Fibroblast of skin of right quadriceps (primary cell): ENCODE measurements at places on chromosomes 5 and 9.

- peak; percentile 39 for DNase-seq
Observed at GRCh38 chr9:94472806-94473360, 82.0 kb upstream of the PCAT7 start.

DNA sequence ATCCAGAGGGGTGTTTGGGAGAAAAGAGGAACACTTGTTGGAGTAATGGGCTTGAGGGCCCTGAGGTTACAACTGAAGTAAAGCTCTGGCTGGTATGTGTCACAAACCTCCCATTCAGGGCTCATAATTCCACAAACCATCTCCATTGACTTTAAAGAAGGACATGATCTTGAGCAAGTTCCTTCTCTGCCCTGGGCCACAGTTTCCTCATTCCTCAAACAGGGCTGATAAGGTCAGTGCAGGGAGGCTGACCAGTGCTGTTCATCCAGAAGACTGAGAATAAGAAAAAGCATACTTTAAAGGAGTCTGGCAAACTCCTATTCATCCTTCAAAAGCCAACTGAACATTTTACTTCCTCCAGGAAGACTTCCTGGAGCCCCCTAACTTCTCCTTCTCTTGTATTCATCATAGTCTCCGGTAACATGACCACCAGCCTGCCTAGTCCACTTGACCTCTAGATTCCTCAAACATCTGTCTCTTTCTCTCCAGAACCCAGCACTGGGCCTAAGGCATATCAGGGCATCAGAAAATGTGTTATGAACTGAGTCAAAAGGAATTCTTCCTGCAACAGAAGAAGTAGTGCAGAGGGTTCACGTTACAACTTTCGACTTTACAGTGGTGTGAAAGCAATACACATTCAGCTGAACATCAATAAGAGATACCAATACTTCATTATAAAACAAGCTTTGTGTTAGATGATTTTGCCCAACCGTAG lies 20.7 kb upstream of the PTPN3 start:
- no peak for DNase-seq

- no peak for DNase-seq
Observed at GRCh38 chr5:143575286-143575685, 171.8 kb upstream of the NR3C1 start.

GRCh38 chr9:94656200-94656599 lies 16.9 kb upstream of the FBP1 start:
- DNase-seq: no peak

- DNase-seq: no peak
Observed at GRCh38 chr5:181173027-181173419, 25.6 kb downstream of the OR2V2 start.

DNA sequence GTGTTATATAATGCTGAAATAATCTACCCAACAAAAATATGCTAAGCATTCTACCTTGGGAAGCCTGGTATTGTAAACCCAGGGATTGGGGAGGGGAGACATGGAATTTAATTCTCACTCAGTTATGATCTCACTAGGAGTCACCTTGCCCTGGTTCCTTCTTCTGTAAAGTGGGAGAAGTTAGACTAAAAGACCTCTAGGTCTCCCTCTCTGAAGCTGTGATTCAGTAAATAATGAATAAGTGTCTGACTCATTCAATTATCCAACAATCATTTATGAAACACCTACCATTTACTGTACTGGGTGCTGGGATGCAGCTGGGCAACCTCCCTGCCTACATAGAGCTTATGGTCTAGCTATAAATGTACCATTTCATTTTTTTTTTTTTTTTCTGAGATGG lies 20.2 kb upstream of the SPARC start:
- peak; percentile 49 for DNase-seq

GRCh38 chr5:165086465-165086864 lies 1581.0 kb downstream of the MAT2B start:
- no peak for DNase-seq

DNA sequence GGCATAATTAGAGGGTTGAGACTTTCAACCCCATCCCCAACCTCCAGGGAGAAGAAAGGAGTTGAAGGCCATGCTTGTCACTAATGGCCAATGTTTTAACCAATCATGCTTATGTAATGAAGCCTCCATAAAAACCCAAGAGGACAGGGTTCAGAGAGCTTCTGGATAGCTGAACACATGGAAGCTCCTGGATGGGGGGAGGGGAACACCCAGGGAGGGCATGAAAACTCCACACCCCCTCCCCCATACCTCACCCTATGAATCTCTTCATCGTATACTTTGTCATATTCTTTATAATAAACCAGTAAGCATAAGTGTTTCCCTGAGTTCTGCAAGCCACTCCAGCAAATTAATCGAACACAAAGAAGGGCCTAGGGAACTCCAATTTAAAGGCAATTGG lies 81.7 kb downstream of the ALDH7A1 start:
- no peak for DNase-seq

DNA sequence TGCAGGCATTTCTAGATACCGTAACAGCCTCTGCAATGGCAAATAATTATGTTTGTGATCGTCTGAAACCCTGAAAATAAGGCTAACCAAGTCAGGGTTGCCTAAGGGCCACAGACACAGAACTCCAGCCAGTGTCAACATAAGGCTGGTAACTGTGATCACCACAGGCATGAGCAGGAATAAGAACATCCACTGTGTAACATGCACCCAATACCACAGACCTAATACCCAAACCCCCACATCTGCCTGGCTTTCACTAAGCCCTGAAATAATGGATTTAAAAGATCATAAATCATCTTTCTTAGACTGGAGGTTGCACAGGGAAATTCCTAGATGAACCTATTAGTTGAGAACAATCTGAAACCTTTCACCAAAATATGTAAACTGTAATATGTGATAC lies 394.5 kb downstream of the NFIB start:
- no peak for DNase-seq

DNA sequence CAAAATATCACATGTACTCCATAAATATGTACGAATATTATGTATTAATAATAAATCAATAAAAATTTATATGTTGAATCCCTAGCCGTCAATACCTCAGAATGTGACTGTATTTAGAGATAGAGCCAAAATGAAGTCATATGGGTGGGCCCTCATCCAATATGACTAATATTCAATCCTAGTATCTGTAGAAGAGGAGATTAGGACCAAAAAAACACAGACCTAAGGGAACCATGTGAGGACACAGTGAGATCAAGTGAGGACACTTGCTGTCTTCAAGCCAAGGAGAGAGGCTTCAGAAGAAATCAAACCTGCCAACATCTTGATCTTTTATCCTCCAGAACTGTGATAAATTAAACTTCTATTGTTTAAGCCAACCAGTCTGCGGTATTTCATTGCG lies 3.7 kb upstream of the AMACR start:
- DNase-seq: no peak

DNA sequence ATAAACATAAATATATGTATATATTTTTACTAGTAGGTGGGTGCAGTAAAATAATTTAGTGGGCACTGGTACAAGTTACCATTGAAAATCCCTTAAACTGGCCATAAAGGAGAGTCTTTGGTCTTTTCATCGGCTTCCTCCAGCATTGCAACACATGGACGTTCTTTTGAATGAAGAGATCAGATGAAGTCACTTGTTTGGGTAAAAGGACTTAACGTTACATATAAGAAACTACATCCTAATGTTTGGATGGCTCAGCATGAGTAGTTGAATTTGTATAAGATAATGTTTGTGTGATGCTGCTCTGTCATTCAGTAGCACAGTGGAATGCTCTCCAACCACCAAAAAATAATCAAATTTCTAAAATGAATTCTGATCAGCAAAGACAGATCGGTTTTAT lies 31.6 kb downstream of the AFAP1L1 start:
- DNase-seq: no peak

DNA sequence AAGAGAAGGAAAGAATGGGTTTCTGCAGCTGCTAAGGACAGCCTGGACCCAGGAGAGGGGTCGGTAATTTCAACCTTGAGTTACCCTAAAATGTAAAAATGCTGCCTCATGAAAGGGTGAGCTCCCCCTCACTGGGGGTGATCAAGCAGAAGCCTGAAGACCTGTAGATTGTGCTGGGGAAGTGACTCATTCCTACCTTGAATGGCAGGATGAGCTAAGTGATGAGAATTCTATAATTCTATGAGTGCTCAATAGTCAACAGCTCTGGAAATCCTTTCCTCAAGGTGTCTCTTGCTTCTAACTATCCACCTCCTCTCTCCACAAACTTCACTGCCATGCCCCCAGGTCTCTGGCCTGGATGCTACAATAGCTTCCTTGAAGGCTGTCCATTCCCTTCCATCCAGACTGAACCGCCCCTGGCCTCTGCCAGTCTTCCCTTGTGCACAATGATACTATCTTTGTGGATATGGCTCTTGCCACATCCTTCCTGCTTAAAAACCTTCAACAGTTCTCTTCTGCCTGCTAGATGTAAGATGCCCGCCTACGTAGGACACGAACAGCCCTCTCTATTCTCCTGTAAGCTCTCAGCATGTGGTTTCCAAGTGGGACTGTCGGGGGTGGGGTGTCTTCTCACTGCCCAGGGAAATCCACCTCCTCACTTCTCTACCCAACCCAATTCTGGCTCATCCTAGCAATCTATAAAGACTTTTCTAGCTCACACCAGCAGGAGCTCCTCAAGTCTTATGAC lies 50.6 kb downstream of the PTPN3 start:
- DNase-seq: no peak

DNA sequence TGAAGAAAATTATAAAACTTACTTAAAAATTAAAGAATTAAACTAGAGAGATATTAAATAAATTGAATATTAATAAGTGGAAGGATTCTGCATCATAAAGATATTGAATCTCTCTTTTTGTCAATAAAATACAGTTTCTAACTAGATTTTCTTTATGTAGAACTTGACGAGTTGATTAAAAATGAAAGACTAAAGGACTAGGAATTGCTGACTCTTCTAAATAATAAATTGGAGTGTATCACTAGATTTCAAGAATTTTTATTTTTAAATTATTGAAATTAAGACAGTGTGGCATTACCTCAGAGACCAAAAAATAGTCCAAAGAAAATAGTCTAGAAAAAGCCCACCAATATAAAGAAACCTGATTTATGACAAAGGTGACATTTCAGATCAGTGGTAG lies 492.4 kb downstream of the CETN3 start:
- DNase-seq: no peak

DNA sequence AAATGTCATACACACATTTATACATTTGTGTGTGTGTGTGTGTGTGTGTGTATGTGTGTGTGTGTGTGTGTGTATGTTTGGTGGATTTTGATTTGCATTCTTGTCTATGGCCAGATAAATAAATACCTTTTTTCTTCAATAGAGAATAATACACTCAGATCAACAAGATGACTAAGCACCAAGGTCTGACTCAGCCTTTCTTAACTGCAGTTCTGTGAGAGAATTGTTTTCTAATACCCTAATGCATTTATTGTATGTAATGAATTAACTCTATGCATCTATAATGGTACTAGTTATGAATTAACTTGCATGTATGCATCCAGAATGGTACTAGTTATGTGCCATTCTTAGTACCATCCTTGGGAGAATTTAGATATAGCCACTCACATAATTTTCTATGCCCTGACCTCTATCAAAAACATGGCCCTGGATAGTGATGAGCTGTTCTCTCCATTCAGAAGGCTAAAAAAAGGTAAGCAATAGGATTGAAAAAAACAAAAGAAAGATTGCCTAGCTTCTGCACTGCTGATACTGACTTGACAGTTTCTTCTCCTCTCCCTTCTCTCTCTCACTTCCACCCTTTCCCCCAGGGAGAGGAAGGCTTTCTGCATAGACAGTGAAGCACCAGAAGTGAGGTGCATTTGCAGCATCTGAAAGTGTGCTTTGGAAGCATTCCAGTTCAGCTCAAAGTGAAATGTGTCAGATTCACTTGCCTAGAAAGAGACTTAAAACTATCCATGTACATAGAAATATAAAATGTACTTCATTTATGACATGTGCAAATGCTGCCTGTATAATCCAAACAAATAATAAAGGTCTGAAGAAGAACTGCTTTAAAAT lies 55.1 kb upstream of the CCDC112 start:
- DNase-seq: peak; percentile 45

GRCh38 chr9:117875886-117876285 lies 171.7 kb downstream of the TLR4 start:
- no peak for DNase-seq

GRCh38 chr9:124869986-124870560 lies 8.1 kb downstream of the ARPC5L start:
- peak; percentile 54 for DNase-seq

DNA sequence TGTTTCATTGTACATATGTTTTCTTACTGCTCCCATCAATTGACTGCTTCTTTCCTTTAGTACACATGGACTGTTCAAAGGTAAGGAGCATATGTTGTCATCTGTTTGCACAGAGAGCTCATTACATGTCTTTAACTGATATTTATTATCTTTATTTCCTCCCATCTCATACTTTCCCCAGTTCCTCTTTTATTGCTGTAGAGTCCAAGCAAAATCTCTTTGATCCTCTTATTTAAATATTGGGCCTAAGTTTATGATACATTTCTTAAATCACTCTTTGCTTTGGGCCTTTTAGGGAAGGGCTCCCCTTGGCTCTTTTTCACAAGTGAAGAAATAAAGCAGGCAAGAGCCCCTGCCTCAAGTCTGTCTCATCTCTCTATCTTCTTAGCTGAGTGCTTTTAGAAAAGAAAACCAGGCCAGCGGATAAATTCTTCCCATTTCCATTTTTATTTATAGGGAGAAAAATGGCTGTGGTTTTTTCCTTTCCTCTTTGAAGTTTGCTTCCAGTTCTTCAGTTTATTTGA lies 152.4 kb downstream of the DOCK2 start:
- DNase-seq: no peak

- DNase-seq: no peak
Observed at GRCh38 chr5:75320371-75320770, 16.6 kb upstream of the HMGCR start.

GRCh38 chr9:20187318-20187717 lies 398.5 kb upstream of the SLC24A2 start:
- no peak for DNase-seq

DNA sequence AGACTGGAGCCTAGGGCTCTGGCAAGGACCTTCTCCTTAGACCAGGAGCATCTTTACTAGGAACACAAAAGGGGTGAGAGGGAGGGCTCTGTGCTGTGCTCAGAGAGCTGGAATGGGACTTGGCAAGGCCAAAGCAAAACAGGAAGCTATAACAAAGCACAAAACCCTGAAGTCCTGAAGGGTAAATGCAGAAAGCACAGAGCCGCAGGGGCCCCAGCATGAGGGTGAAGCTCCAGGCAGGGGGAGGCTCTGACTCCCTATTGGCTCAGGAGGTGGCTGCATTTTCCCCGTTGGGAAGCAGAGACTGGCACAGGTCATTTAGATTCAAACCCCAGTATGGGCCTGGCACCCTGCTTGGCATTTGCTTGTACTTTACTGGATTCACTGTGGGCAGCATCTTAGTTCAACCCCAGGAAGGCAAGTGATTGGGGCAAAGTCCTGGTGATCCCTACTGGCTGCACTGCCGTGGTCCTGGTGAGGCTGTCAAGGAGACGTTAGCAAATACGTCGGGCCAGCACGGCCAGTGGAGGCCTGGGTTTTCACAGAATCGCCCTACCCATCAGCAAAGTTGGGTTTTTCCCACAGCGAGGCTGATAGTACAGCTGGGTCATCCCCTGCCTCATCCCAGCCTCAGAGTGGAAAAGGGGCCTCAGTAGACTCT lies 46.3 kb downstream of the GGTA1 start:
- DNase-seq: no peak

- DNase-seq: no peak
Observed at GRCh38 chr5:1520791-1521453, 2.8 kb downstream of the LPCAT1 start.
